ENCODE measurements at places on chromosomes 1 and 21.

DNA sequence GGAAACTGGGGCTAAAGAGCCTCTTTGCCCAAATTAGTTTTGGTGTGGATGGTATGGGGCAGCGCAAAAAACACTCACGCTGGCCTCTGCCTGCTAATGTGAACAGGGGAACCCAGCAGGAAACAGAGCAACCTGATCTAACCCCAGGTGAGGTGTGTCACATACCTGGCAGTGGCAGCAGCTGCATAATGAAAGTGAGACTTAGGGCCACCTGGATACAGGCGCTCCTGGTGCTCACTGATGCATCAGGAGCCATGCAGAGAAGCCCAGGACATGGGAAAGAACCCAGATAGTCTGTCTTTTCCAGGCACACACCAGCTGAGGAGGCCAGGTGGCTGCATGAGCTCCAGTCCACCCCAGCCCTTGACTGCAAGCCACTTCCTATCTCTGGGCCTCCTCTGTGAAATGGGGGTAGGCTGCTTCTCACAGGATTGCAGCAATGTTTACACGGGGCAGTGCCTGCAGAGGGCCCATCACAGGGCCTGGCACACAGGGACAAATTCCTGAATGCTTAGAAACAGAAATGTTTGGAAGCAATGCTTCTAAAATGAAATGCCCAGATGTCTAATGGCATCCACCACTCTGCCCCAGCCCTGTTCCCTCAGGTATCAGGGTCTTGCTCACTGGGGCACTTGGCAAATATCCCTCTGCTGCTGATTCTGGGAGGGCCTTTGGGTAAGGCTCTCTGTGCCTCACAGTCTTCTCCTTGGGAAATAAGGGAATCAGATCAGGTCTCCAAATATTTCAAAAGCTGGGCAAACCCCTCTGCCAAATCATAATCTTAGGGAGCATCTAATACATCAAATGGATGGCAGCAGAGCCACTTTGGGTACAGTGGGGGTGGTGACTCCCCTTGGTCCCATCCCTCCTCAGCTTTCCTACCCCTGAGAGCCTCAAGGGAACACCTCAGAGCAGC lies 19.9 kb downstream of the DHCR24 start:
- no peak for DNase-seq

- peak; percentile 58 for DNase-seq
These were observed 180.7 kb downstream of the ZBTB18 start for GRCh38 chr1:244231572-244232315.

DNA sequence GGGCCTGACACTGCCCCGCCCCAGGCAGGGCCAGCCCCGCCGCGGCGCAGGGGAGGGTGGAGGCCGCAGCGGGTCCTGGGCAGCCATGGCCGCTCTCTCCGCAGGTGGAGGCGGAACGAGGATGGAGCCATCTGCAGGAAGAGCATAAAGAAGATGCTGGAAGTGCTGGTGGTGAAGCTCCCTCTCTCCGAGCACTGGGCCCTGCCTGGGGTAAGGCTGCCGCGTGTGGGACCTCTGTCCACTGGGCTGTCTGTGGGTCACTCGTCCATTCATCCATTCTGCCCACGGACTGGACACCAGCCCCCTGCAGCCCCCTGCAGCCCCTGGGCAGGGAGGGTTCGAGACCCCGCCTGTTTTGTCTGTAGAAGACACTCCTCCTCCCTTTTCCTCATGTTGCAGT lies 18.4 kb upstream of the LRRC3 start:
- no peak for DNase-seq

GRCh38 chr1:228784181-228784580 lies 48.9 kb downstream of the RHOU start:
- DNase-seq, result no peak

GRCh38 chr1:179586107-179586823 lies 5.4 kb upstream of the TDRD5 start:
- no peak for DNase-seq

DNA sequence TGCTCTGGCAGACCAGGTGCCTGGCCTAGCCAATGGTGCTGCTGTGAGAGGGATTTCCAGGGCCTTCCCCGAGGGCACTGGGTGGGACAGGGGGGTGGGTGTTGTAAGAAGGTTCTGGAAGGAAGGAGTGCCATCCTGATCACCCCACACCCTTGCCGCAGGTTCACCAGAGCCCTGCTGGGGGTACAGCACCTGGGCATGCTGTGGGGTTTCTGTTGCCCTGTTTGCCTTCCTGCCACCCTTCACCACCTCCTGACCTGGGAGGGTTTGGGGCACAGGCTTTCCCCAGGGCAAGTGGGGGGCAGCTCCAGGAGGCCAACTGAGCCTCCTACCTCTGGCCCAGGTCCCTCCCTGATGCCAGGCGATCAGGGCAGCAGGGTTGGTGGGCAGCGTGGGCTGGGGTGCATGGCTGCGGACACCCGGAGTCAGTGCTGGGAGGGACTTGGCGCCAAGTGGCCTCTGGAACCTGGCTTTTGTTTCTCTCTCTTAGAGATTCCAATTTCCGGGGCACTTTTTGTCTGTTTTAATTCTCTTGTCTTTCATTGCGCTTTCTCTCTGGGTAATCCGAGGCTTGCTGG lies 318.8 kb downstream of the PTPRU start:
- no peak for DNase-seq

- DNase-seq, result no peak
These were observed 455 bp downstream of the UCHL5 start for GRCh38 chr1:193058529-193059281.

DNA sequence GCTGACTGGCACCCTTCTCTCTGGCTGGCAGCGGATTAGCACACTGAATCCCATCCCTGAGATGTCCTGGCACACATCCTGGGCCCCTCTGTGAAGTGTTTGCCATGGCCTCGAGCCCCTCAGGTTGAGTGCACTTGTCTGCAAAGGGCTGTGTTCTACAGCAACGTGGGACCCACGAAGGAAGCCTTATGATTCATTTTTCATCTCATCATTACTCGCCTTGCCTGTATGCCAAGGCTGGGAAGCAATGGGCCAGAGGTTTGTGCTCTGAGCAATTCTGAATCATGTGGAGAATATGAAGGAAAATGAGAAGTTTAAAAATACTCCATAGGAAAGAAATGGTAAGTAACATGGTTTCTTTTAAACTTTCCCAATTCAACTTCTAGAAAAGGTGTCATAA lies 124.8 kb upstream of the LMO4 start:
- no peak for DNase-seq

DNA sequence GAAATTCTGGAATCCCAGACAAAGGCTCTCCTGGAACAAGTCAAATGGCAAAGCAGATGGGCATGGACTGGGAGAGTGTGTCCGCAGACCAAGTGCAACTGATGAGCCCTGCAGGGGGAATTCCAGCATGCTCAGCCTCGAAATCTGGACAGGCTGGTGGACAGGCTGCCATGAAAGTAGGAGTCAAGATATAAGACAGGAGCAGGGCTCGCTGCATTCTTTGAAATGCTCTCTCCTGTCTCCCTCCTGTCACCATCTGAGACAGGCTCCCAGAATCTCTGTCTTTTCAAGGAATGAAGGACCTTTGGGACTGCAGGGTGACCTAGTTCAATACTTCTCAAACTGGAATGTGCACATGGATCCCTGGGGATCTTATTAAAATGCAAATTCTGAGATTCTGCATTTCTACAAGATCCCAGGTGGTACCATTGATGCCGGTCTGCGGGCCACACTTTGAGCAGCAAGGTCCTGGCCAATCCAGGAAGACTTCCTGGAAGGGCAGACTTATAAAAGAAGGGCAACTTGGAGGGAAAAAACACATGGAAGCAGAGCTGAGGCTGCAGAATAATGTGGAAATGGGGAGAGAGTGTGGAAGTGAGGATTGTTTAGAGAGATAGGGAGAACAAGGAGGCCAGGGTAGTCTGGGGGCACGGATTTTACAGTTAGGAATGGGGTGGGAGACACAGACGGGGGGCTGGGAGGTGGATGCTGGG lies 29.8 kb downstream of the TNNT2 start:
- no peak for DNase-seq

DNA sequence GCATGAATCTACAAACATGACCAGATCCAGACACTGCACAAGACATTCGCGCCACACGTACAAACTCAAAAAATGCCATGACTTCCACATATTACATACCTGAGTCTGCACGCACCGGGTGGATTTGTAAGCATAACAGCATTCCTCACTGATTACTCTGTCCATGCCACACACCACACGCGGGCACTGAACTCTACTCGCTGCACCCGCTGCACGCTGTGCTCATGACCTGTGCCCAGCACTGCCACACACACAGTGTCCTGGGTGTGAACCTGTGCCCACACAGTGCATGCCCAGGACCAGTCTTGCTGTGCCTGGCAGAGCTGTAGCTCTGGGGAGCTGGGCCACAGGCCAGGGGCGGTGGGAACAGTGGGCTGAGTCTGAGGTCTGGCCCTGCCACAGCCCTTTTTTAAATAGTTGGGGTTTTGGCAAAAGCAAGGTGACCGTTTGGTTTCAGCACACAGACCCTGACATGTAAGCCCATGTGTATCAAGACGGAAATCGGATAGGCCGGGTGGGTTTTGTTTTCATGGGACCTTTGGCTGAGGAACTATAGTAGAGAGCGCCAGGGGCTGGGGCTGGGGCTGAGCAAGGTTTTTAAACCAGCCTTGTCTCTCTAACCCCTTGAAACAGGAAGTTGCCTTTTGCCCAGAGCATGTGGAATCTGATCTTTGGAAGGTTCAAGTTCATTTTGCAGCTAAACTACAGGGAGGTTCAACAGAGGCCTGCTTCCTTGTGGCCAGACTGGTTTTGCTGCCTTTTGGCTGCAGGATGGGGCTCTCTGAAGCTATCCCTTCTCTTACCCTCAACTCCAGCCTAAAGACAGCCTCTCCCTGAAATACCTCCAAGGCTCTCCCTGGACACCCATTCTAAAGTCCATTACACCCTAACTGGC lies 12.3 kb upstream of the GOLT1A start:
- DNase-seq, result peak; percentile 65

DNA sequence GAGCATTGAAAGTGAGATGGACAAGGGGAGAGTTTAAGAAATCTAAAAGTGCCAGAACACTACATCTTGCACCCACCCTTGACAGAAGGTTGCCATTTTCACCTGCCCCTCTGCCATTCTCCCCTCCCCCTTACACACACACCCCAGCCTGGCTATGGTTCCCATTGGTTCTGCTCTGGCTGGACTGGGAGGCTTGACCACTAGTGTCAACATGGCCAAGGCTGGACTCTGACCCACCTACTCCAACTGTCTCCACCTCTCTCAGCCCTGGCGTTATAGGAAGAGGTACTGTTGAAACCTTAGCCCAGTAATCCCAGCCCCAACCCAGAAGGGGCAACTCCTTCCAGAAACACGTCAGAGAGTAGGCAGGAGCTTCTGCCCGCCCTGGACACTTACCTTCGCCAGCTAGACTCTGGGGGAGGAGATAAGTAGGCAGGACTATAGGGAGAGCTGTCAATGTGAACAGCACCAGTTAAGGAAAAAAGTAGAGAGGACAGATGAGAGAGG lies 4.5 kb downstream of the CRTC2 start:
- no peak for DNase-seq

DNA sequence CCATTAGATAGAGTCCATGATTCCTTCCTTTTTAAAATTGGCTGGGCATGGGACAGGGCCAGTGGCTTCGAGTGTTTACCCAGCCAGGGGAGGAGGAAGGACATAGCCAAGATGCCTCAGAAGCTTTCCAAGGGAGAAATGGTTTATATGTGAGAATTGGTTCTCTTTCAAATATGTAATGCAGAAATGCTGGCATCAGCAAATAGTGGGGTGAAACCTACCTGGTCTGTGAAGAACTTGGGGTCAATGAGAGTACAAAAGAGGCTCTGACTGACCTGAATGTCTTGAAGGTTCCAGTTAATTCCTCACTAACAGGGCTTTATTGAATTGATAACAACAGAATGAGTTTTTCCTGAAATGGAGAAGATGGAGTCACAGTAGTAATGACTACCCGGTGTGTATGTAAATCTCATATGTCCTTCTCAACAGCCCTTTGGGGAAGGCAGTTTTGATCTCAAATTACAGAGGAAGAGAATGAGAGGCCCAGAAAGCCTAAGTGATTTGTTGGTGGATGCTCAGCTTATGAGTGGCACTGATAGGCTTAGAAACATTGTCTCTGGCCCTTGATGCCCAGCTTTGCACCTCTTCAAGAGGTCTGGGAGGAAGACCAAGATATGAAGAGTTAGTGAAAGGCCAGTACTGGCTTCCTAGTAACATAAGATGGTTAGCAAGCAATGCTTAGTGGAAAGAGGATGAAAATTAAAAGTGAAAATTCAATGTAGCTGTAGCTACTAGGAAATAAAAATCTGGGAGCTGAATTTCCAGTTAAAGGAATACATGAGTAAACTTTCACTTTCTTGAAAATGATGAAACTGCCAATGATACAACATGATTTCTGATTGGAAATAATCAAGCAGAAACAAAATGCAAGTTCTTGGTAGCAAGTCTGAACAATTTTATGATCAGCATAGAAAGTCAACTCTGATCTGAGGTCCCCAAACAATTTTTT lies 2.7 kb downstream of the ATF3 start:
- DNase-seq, result no peak

- DNase-seq, result no peak
These were observed 114.2 kb downstream of the BCAR3 start for GRCh38 chr1:93567255-93567918.

GRCh38 chr21:42649122-42650032 lies 4.0 kb upstream of the PDE9A start:
- no peak for DNase-seq

- DNase-seq, result no peak
These were observed 16.2 kb downstream of the OLFML2B start for GRCh38 chr1:162007466-162007865.

GRCh38 chr1:207959141-207959825 lies 48.4 kb upstream of the CD34 start:
- DNase-seq, result no peak

DNA sequence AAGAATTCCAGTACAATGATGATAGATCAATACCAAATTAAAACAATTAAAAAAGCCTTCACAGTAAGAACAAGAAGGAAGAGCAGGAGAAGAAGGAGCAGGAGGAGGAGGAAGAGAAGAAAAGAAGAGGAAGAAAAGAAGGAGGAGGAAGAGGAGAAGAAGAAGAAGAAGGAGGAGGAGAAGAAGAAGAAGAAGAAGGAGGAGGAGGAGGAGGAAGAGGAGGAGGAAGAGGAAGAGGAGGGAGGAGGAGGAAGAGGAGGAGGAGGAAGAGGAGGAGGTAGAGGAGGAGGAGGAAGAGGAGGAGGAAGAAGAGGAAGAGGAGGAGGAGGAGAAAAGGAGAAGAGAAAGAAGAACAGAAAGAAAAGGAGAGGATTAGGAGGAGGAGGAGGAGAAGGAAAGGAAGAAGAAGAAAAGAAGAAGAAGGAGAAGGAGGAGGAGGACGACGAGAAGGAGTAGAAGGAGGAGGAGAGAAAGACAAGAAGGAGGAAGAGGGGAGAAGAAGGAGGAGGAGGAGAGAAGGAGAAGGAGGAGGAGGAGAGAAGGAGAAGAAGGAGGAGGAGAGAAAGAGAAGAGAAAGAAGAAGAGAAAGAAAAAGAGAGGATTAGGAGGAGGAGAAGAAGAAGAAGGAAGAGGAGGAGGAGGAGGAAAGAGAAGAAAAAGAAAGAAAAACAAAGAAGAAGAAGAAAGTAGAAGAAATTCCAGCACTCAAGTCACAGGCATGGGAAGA lies 68.5 kb upstream of the GRIK3 start:
- no peak for DNase-seq
